ENCODE measurements at places on chromosomes 7 and 10.

DNA sequence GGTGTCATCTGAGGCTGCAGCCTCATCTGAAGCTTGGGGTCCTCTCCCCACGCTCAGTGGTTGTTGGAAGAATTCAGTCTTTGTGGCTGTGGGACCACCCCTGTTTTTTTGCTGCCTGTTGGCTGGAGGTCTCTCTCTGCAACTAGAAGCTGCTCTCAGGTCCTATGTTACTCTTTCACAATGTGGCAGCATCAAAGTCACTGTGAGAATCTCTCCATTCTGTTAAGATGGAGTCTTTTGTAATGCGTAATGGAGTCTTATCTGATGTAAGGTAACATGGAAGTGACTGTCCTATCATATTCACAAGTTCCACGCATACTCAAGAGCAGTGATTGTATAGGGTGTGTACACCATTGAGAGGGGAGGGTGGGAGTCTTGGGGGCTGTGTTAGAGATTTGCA, 24.9 kb downstream of the TSPAN13 start:
- no peak for DNase-seq

DNA sequence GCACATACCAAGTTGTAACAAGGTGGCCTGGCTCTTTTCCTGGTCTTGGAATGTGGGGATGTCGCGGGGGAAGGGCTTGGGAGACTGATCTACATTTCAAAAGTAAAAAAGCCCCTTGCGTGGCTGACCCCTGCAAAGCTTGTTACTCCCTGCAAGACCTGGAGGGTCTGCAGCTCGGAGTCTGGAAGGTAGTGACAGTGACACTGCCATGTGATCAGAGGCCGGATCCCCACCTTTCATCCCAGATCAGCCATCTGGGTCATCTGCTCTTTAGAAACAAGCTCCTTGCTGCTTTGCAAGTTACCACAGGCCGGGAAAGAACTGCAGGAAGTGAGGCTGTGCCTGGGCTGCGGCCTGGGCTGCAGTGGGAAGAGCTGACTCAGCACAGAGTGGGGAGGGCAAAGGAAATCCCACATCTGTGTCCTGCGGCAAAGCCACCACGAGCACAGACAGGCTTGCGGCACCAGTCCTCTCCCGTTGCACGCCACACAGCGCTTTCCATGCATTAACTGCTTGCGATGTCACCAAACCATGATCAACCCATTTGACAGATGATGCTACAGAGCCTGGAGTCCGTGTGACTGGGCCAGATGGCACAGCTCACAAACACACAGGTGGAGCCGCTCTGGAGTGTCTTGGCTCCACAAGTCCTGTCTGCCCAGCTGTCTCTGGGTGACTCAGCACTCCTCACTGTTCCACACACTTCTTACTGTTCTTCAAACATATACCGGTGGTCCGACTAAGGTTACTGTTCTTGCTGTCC, 97.7 kb downstream of the SH3PXD2A start:
- DNase-seq, result no peak

DNA sequence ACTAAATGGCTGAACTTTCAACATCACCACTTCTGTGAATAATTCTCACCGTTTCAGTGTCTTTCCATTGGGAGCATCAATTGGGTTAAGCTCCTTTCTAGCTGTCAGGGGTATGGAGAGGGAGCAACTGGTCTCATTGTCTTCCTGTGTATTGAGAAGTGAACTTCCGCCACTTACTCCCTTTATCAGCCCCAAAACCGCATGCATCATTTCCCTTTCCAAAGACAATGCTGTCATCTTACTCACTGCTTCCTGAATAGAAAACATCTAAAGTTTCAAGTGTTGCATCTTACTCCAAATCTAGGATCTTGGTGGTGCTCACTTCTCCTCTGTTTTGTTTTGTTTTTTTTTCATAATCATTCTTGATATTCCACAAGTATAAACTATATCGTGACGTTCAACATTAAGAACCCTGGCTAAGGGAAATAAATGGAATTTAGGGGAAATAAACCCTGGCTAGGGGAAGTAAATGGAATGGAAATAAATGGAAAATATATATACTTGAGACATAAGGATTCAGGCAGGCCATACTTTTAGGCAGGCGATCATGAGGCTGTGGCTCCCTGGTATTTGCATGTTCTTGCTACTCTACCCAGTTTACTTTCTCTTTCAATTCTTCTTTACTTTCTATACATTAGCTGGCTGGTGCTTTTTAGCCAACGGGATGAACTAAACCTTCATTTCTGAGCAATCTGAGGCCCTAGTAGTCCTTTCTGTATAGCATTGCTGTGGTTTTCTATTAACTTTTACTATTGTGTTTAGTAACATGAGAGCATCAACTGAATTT, 371.9 kb downstream of the BMPER start:
- no peak for DNase-seq

- DNase-seq, result no peak
Observed at GRCh38 chr10:10716972-10717371, 300.7 kb upstream of the CELF2 start.

DNA sequence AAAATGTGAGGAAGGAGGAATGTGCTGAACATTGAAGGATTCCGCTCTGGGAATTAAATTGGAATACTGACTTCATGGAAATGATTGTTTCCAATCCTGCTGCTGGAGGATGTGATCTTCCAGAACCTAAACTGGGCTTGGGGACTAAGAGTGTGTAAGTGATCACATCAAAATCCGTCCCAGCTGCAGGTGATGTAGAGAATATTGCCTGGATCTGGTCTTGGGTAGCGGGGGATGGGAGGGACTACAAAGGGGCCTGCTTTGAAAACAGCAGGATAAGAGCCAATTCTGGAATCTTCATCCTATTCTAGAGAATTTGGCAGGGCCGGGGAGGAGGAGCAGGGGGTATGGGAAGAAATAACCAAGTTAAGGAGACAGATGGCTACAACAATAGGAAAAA, 552.2 kb upstream of the FZD8 start:
- no peak for DNase-seq

DNA sequence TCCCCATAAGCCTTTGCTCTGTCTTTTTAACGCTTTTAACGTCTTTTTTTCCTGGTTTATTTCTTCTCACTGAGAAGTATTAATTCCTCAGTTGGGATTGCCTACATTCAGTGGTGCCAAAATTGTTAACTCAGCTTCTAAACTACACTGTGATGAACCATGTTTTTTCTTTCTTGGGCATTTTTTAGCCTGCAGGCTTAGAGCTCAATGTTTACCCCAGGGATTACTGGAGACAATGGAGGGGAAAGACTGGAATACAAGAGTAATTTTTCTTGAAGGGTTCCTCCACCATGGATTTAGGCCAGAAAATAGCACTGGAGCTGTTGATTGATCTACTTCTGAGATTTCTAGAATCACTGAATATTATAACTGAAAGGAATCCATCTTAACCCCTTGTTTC, 19.8 kb downstream of the STAMBPL1 start:
- DNase-seq, result no peak

GRCh38 chr10:3220853-3221252, 48.3 kb upstream of the PITRM1 start:
- DNase-seq, result no peak

- DNase-seq, result peak; percentile 92
Observed at GRCh38 chr10:73743905-73744663, at the start of gene SEC24C. Gene SEC24C, plus strand, starts transcription at chr10:73744372. Its CDS starts 2,461 bp downstream, at chr10:73746833.

DNA sequence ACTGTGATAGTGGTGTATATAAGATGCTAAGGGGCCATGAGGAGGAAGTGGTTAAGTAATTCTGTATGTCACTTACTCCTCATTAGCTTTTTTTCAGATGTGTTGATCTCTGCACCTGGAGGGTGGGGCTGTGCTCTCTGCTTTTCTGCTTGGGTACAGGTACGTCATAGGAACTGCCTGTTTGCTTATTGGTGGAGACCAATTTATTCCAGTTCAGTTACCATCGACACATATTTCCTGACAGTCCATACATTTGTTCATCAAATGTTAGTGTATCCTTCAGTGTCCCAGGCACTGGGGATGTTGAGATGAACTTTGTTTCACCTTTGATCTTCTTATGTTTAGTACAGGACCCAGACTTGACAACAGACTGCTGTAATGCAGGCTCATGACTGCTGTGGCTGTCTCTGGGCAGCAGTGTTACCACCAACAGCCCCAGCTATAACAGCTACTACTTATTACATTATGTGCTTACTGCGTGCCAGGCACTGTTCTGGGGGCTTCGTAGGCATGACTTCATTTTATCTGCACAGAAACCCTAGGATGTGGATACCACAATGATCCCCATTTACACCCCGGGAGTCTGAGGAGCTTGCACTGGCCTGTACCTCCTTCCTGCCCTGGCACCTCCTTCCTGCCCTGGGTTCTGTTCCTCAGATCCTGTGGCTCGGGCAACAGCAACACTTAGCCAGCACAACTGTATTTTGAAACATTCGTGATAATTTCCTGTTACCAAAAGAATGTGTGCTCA, 87.4 kb downstream of the BUB3 start:
- DNase-seq, result peak; percentile 46

- DNase-seq, result no peak
Observed at GRCh38 chr10:124736491-124737136, 7.6 kb downstream of the FAM53B start.

DNA sequence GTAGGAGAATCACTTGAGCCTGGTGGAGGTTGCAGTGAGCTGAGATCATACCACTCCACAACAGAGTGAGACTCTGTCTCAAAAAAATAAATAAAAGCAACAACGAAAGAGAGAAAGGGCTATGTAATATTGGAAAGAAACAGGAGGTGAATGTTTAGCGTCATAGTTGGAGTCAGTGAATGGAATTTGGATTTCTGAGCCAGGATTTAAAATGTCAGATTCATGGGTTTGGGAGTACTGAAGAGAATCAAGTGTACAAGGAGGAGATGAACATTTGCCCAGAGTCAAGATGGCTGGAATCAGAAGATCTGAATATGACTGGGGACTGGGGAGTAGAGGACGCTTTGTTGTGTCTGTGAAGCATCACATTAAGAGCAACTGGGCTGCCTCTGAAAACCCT, 366.4 kb downstream of the GALNT17 start:
- DNase-seq, result no peak

DNA sequence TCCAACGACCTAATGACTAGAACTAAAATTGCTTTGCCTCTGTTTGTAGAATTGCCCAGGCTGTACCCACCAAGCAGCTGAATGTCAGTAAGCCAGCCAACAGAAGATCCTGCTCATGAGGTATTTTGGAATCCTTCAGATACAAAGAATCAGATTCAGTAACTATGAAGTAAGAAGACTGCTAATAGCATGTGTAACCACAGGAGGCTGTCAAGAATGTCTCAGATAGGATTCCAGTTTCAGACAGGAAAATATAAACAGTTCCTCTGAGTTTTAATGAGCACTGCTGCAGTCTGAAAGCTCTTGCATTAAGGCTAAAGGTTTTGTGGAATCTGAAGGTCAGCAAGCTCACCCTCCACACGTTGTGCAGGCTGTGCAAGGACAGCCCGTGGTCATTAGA, 112.6 kb upstream of the ADAM12 start:
- no peak for DNase-seq

DNA sequence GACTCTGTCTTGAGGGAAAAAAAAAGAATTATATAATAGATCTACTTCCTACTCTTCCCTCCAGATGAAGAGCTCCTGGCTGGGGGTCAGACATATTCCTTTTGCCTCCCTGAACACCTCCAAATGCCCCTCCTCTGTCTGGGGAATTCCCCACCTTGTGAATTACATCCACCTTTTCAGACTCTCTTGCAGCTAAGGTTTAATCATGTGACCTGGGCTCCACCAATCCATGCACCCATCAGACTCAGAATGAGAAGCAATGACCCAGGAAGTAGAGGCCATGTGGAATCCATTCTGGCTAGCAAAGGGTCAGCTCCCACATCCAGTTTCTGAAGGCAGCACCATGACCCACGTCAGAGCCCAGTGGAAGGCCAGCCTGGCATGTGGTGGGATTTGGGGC, 93.6 kb upstream of the CUX1 start:
- DNase-seq, result no peak

- peak; percentile 39 for DNase-seq
Observed at GRCh38 chr10:129877773-129878371, 86.2 kb downstream of the EBF3 start.

GRCh38 chr10:118241229-118242137, 100.6 kb downstream of the FAM204A start:
- peak; percentile 45 for DNase-seq

- no peak for DNase-seq
Observed at GRCh38 chr10:78846760-78847159, 222.0 kb upstream of the ZMIZ1 start.

DNA sequence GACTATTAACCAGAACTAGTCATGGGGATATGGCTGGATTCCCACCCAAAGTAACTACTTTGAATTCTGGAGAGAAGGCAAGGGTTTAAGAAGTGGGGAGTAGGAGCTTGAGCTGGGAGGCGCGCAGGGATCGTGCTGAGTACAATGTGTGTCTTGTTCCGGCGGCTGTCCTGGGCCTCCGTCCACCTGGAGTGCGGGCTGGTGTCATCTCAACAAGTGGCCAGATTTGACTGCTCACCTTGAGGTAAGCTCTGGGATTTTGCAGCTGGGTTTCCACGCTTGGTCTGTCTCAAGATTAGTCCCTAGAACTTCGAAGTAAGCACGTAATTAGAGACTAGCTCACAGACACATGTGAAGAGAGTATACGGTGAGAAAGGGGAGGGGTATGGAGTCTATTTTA, 49.4 kb downstream of the GLRX3 start:
- no peak for DNase-seq

DNA sequence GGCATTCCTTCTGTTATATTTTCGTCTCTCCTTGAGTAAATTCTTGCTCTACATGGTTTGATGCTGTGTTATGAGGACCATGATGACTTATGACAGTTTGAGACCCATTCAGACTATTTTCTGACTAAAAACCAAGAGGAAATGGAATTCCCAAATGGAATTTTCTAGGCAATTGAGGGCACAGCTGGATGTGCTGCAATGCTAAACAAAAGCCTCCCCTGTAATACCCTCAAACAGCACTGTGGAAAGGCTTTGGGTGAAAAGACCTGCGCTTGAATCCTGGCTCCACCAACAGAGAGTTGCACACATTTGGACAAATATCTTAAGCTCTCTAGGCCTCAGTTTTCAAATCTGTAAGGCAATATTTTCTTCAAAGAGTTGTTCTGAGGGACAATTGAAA, 129.1 kb downstream of the PRKG1 start:
- DNase-seq, result no peak
